ENCODE measurements at places on chromosomes 12 and 14.

- peaks cover 10% of the 10 kb centered on the region for H3K4me1 ChIP-seq
- DNase-seq = no peak
- no peak overlapping the region for H3K4me3 ChIP-seq
- H3K36me3 ChIP-seq = no peaks in the 10 kb centered on the region
- H3K27ac ChIP-seq = no peak overlapping the region
- H3K27me3 ChIP-seq = no peaks in the 10 kb centered on the region
These were observed 26.6 kb downstream of the ATF7 start for GRCh38 chr12:53599579-53599978.

DNA sequence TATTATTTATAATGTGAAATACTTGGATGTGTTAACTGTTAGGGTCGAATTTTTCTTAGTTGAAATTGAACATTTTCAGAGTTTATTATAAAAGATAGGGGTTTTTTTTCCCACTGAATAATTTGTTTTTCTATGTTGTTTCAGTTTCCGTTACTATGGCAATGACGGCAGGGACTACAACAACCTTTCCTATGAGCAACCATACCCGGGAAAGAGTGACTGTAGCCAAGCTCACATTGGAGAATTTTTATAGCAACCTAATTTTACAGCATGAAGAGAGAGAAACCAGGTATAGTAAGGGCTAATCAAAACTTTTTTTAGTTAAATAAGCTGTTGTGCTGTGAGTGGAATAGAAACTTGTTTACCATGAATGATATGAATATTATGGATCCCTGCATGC is 35.1 kb upstream of the BMAL2 start:
- no peaks in the 10 kb centered on the region for H3K27me3 ChIP-seq
- H3K27ac ChIP-seq = no peak overlapping the region
- no peak for DNase-seq
- H3K4me3 ChIP-seq = no peak overlapping the region

DNA sequence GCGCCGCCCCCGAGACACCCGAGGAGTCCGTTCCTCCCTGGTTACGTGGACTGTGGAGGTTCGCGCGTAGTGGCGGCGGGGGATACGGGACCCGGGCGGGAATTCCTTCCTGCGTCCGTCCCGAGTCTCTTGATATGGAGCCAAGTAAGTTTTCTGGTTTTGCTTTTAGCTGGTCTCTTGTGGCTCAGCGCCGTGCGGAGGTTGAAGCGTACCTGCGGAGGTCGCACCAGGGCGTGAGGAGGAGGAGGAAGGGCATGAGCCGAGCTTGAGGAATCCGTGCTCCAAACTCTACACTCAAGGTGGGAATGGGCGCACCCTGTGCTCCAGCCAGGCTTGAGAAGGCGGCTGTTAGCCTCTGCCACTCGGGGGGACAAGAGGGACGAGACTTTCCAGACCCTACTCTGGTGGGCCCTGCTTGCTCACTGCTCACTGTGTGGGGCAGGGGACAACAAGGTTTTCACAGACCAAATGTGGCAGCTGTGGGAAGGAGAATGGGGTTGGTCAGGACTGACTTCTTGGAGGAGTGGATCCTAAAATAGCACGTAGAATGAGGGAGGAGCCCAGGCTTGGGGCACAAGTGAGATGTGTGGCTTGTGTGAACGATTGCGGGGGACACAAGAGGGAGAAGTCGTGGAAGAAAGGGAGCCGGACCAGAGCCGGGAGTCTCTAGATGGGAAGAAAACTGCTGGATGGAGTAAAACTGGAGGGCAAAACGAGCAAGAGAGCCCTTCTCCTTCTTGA is 577 bp downstream of the ATG101 start:
- H3K27ac ChIP-seq = peak overlapping the region; percentile 52
- H3K36me3 ChIP-seq = peaks cover 4% of the 10 kb centered on the region
- no peaks in the 10 kb centered on the region for H3K27me3 ChIP-seq
- peaks cover 7% of the 10 kb centered on the region for H3K4me1 ChIP-seq
- H3K4me3 ChIP-seq = peak overlapping the region; percentile 98

DNA sequence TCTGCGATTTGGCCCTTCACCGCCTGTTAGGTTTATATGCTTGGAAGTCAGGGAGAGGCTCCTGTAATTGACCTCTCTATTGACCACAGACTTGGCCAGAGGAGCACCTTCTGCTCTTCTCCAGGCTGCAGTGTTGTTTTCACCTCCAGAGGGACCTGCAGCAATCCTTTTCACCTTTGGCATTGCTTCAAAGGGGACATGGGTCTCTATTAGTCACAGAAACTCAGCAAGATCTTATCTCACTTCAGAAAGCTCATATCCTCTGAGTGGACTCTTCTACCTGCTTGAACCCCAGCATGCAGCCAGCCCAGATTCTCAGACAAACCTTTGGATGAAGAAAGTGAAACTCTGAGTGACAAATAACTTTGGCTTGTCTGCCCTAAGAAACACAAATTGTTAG is 339.3 kb downstream of the NRXN3 start:
- H3K4me1 ChIP-seq = no peaks in the 10 kb centered on the region
- no peak overlapping the region for H3K4me3 ChIP-seq
- H3K27me3 ChIP-seq = no peaks in the 10 kb centered on the region
- no peak overlapping the region for H3K27ac ChIP-seq

DNA sequence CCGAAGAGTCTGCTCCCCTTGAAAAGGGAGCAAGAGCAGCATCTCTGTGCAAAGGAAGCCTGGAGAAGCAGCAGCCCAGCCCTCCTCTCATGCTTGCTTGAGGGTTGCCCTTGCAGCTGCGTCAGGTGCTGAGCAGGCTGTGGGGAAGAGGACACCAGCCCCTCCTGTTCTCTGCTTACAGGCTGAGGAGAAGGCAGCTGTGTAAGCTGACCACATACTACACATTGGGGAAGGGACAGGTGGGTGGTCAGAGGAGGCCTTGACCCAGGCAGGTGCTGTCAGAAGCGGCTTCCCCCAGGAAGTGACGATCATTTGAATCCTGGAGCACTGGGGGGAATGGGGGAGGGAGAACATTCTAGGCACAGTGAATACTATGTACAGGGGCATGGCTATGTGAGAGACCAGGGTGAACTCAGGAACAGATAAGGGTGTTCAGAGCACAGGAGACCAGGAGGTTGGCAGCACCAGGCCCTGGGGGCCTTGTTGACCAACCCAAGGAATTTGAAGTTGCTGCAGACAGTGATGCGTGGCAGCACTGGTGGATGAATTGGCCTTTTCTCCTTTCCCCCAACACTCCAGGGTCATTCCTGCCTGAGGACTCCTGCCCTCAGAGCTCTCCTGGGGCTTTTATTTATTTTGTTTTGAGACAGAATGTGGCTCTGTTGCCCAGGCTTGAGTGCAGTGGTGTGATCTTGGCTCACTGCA is 2.7 kb upstream of the KLC1 start:
- H3K4me3 ChIP-seq = no peak overlapping the region
- no peaks in the 10 kb centered on the region for H3K36me3 ChIP-seq
- DNase-seq = no peak
- H3K27ac ChIP-seq = peak overlapping the region; percentile 8
- H3K4me1 ChIP-seq = peaks cover 3% of the 10 kb centered on the region

DNA sequence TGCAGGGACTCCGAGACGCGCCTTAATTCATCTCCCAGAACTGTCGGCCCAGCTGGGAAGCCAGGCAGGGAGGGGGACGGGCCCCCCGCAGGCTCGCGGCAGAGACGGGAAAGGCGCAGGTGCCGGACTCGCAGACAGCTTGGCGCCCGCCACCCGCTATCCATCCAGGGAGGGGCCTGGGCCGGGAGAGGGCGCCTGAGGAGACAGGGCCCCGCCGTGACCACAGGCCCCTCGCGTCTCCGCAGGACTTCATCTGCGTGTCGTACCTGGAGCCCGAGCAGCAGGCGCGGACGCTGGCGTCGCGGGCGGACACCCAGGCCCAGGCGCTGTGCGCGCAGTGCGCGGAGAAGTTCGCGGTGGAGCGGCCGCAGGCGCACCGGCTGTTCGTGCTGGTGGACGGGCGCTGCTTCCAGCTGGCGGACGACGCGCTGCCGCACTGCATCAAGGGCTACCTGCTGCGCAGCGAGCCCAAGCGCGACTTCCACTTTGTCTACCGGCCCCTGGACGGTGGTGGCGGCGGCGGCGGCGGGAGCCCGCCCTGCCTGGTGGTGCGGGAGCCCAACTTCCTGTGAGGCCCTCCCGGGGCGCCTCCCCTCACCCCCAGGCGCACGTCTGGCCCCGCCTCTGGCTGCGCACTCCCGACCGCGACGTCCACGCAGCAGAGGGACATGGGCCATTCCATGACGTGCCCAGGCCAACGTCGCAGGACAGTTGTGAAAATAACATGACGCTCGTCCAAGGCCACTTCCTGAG is 60.6 kb downstream of the LGMN start:
- no peak overlapping the region for H3K27ac ChIP-seq
- no peak overlapping the region for H3K4me3 ChIP-seq
- peaks cover 3% of the 10 kb centered on the region for H3K36me3 ChIP-seq
- no peaks in the 10 kb centered on the region for H3K27me3 ChIP-seq
- peak; percentile 66 for DNase-seq
- no peaks in the 10 kb centered on the region for H3K4me1 ChIP-seq

All from small intestine (tissue), 16 donors.